Activated T-helper 2 cell treated with anti-CD3 and anti-CD28 coated beads, Interferon-gamma antibody, Interleukin-2, Interleukin-4, amounts not matched to agents 10 μg/mL and 5 μg/mL and 100 μg/mL, durations not matched to agents 14 hours and 24 hours and 36 hours (primary cell): ENCODE measurements at places on chromosomes 3 and 15.
A peak's percentile ranks its signal among the peaks of the same experiment; 100 is the strongest.

- H3K4me1 ChIP-seq = no peaks in the 10 kb centered on the region
- H3K36me3 ChIP-seq = no peaks in the 10 kb centered on the region
- no peak overlapping the region for H3K4me3 ChIP-seq
- no peak for DNase-seq
- no peak overlapping the region for H3K27ac ChIP-seq
Observed at GRCh38 chr15:51155891-51156290, 61.2 kb upstream of the TNFAIP8L3 start.

- no peaks in the 10 kb centered on the region for H3K27me3 ChIP-seq
- peaks cover 4% of the 10 kb centered on the region for H3K36me3 ChIP-seq
- peak overlapping the region; percentile 93 for H3K27ac ChIP-seq
- H3K4me1 ChIP-seq = peaks cover 48% of the 10 kb centered on the region
- DNase-seq = no peak
- H3K4me3 ChIP-seq = peak overlapping the region; percentile 91
Observed at GRCh38 chr3:152243301-152243711, 25.4 kb upstream of the MBNL1 start.

DNA sequence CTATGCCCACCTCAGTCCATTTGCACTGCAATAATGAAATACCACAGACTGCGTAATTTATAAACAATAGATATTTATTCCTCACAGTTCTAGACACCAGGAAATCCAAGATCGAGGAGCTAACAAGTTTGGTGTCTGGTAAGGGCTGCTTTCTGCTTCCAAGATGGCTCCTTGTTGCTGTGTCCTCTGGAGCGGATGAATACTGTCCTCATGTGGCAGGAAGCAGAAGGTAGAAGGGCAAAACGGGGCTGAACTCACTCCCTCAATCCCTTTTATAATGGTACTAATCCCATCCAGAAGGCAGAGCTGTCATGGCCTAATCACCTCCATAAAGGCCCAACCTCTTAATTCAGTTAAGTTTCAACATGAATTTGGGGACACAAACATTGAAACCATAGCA, 75.3 kb downstream of the P2RY1 start:
- no peaks in the 10 kb centered on the region for H3K36me3 ChIP-seq
- H3K4me1 ChIP-seq = no peaks in the 10 kb centered on the region
- no peak overlapping the region for H3K27ac ChIP-seq
- DNase-seq = no peak
- H3K27me3 ChIP-seq = no peaks in the 10 kb centered on the region
- no peak overlapping the region for H3K4me3 ChIP-seq

DNA sequence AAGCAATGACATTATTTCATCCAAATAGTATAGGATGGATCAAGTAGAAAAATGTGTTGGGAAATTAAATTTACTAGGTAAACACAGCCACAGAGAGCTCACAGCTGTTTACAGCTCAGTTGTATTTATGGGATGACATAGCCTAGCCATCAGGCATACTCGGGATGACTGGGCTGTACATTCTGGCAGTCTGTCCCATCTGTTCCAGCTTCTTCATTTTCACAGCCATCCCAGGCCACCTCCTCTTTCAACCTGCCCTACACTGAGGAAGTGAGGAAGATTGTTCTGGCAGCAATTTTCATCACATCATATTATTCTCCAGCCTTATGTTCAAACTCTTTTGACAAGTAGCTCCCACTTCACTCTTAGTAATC, 98.4 kb upstream of the PFN2 start:
- no peak overlapping the region for H3K27ac ChIP-seq
- peaks cover 11% of the 10 kb centered on the region for H3K27me3 ChIP-seq
- no peak for DNase-seq
